ENCODE measurements at places on chromosomes 7 and 10.
A peak's percentile ranks its signal among the peaks of the same experiment; 100 is the strongest.

DNA sequence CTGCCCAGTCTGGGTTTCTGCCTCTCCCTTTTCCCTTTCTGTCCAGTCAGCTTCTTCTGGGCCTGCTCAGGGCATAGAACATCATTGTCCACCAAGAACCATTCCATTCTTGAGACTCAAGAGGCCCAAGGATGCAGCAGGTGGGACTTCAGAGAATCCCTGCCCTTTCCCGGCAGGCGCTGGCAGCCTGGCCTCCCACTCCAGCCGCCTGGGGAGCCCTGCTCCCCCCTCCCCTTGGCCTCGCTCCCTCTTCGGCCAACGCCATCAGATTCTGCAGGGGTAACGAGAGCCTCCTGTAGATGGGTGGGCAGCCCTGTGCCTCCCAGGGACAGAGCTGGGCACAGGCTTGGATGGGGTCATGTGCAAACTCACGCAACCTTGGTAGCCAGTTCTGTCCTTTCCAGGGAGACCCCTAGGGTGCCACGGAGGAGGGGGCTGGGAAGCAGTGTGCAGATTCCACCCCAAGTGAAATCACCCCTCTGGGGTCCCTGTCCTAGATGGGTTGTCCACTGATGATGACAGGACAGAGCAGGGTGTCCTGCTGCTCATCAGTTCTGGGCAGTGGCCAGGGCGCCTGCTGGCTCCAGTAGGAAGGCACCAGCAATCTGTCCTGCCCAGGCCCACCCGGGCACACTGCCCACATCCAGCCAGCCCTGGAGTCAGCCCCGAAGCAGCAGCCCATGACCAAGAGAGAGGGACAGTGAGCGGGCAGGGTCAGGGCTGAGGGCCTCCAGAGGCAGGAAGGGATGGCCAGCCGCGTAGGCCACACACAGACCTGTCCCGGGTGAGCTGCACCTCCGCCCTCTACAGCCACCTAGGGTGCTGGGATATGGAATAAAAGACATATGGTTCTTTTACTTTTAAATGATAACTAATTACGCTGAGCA lies 47.7 kb downstream of the RASGEF1A start:
- DNase-seq = no peak

DNA sequence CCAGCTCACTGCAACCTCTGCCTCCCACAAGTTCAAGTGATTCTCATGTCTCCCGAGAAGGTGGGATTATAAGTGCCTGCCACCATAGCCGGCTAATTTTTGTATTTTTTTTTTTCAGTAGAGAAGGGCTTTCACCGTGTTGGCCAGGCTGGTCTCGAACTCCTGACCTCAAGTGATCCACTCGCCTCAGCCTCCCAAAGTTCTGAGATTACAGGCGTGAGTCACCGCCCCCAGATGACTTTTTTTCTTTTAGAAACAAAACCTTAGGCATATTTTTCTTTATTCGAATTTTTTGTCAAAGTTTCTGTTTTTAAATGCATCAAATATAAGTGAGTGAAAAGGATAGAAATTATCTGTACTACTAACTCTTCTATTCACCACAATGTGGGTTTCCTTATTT lies 113.1 kb downstream of the LRRC4 start:
- DNase-seq = no peak

DNA sequence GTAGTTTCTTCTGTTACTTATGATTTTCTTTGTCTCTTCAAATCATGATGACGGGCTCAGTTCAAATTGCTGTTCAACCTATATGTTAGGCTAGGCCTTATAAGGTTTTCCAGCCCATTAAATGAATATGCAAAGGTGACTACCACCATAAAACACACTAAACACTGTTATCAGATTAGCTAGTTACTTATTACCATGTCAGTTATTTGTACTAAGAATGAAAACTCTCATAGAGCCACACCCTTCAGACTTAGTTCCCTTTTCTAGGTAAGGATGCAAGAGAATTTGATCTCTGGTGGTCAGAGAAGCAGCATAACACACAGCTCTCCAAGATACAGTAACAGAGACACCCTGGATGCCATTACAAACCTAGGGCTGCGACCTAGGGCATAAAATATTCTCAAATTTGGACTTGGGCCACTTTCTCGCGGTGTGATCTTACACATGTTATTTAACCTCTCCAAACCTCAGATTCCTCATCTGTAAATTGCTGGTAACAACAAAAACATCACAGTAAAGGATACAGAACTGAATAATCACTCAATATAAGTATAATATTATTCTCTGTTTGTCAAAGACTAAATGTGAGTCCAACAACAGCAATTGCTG lies 35.6 kb downstream of the ANKMY2 start:
- no peak for DNase-seq

DNA sequence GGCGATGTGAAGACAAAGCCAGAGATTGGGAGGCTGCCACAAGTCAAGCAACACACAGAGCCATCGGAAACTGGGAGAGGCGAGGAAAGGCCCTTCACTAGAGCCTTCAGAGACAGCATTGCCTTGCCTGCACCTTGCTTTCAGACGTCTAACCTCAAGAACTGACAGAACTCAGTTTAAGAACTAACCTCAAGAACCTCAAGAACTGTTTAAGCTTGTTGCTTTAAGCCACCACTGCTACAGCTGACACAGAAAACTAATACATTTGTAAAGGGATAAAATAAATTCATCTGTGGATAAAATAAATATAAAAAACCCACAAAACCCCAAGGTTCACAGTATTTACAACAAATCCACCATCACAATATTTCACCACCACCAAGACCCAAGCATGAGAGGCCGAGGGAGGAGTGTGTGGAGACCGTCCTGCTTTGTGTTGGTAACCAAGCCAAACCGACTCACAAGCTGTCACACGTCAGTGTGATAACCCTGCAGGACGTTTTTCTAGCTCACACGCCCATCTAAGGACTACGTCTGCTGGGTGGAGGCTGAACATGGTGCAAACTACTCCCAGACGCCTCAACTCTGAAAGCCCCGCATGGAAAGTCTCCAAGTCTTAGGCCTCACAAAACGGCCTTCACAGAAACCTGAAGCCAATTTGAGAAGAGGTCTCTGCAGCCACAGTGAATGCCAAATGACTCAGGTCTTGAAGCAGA lies 116.8 kb downstream of the ABLIM1 start:
- DNase-seq = peak; percentile 86

GRCh38 chr10:24556750-24557742 lies 166.6 kb downstream of the ARHGAP21 start:
- DNase-seq = peak; percentile 64

GRCh38 chr7:154463794-154464193 lies 411.6 kb downstream of the DPP6 start:
- no peak for DNase-seq

- no peak for DNase-seq
These were observed 167.3 kb downstream of the CALCR start for GRCh38 chr7:93407239-93407638.

DNA sequence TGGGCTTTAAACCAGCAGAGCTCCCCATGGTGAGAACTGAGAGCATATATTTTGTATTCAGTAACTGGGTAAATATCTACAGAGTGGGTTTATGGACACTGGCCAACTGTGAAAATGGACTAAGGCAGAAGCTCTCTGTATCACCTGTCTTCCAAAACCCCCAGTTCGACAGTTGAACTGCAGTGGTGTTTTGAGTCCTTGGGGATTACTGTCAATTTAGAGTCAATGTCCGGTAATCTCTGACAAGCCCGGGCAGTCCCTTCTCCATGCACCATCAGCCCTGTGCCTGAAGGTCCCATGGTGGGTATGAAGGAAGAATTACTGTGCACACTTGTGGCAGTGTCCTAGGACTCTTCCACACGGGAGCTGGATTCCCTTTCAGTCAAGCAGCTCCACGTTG lies 235.0 kb downstream of the CCSER2 start:
- DNase-seq = no peak

DNA sequence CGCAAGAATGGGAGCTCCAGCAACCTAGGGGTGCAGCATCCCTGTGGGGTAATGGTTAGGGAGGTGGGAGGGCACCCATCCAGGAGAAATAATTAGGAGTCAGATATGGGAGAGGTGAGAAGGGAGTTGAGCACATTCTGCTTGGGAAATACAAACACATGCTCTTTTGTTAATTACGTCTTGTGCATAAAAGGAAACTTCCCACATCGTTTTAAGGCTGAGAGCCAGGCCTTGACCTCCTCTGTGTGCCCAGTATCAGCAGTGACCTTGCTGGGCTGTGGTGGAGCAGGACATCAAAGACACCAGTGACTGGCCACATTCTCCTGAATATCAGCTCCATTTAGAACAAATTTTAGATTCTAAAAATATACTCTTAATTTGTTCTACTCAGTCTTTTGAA lies 22.6 kb downstream of the AKR1C4 start:
- DNase-seq = no peak

- no peak for DNase-seq
These were observed 421.4 kb upstream of the MGMT start for GRCh38 chr10:129045599-129045998.

GRCh38 chr7:96248405-96248804 lies 73.5 kb downstream of the SLC25A13 start:
- no peak for DNase-seq
